Memory B cell (primary cell): ENCODE measurements at places on chromosomes 3 and 15.

- no peak overlapping the region for H3K4me3 ChIP-seq
- no peaks in the 10 kb centered on the region for H3K4me1 ChIP-seq
- no peaks in the 10 kb centered on the region for H3K36me3 ChIP-seq
- H3K27ac ChIP-seq, result no peak overlapping the region
Measured at GRCh38 chr15:27232876-27233275, 261.9 kb downstream of the GABRG3 start.

- DNase-seq, result no peak
- H3K27ac ChIP-seq, result no peak overlapping the region
- no peak overlapping the region for H3K4me3 ChIP-seq
- peaks cover 3% of the 10 kb centered on the region for H3K36me3 ChIP-seq
- peaks cover 3% of the 10 kb centered on the region for H3K4me1 ChIP-seq
Measured at GRCh38 chr15:52069559-52069958, 43.0 kb downstream of the BCL2L10 start.

DNA sequence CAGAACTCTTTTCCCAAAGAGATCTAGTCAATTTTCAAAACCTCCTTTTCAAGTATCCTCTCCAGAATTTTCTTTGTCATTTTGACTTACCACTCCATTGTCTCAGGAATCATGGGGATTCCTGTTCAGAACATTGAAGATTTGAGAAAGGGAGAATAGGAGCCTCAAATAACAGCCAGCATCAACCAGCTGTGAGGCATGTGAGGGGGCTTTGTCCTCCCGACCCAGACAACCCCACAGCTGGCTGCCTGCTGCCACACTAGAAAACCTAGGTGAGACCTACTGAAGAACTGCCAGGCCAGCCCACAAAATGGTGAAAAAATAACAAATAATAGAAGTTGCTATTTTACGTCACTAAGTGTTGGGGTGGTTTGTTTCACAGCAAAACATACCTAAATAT is 5.9 kb upstream of the ARHGEF26 start:
- no peak for DNase-seq
- H3K27ac ChIP-seq, result no peak overlapping the region
- peaks cover under 1% of the 10 kb centered on the region for H3K4me1 ChIP-seq
- no peaks in the 10 kb centered on the region for H3K36me3 ChIP-seq

- H3K27me3 ChIP-seq, result no peaks in the 10 kb centered on the region
- H3K27ac ChIP-seq, result no peak overlapping the region
- H3K36me3 ChIP-seq, result no peaks in the 10 kb centered on the region
- DNase-seq, result no peak
- no peak overlapping the region for H3K4me3 ChIP-seq
Measured at GRCh38 chr3:46221391-46221790, 13.3 kb upstream of the CCR1 start.

- H3K4me3 ChIP-seq, result peak overlapping the region; percentile 76
- peaks cover 3% of the 10 kb centered on the region for H3K4me1 ChIP-seq
- H3K27ac ChIP-seq, result no peak overlapping the region
Measured at GRCh38 chr3:61563313-61564271, 2.2 kb downstream of the PTPRG start.

DNA sequence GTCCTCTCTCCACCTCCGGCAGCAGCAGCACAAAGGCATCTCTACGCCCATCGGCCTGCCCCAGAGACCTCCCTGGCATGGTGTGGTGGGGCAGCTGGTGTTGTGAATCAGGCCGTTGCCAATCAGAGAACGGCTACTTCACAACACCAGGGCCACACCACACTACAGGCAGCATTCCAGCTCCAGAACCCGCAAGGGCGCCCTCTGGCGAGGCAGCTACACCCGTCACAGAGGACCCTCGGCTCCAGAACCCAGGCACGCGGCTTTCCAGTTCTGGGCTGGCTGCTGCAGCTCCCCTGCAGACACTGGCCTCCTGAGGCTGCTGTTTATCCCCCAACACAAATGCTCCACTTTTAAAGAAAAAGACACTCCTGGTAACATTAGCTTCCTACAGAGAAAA is 127.5 kb upstream of the TOPAZ1 start:
- no peak overlapping the region for H3K4me3 ChIP-seq
- no peaks in the 10 kb centered on the region for H3K36me3 ChIP-seq
- no peak overlapping the region for H3K27ac ChIP-seq
- peaks cover 2% of the 10 kb centered on the region for H3K4me1 ChIP-seq
- peak; percentile 35 for DNase-seq

GRCh38 chr15:80880086-80880485 is 100.9 kb downstream of the CEMIP start:
- peaks cover 13% of the 10 kb centered on the region for H3K27me3 ChIP-seq
- no peak for DNase-seq
- H3K27ac ChIP-seq, result no peak overlapping the region
- no peaks in the 10 kb centered on the region for H3K36me3 ChIP-seq
- no peaks in the 10 kb centered on the region for H3K4me1 ChIP-seq

GRCh38 chr15:38682363-38682762 is 117.7 kb upstream of the RASGRP1 start:
- no peaks in the 10 kb centered on the region for H3K27me3 ChIP-seq
- H3K4me3 ChIP-seq, result no peak overlapping the region
- DNase-seq, result no peak
- peak overlapping the region; percentile 71 for H3K27ac ChIP-seq
- H3K4me1 ChIP-seq, result peaks cover 29% of the 10 kb centered on the region

DNA sequence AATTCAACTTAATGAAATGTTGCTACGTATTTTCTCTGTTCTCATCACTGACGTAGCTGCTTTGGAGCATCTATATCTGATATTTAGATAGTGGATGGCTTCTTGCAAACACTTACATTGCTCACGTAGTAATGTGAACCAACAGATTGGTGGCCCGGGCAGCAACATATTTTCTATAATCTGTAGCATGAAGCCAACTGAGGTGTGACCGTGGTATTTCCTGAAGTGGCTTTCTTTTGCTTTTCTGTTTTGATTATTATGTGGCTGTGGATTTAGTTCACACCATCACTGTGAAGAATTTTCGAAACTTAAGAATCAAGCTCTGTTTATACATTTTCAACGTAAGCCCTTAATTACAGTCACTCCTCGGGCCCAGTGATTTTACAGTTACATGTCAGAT is 288.5 kb downstream of the LPP start:
- H3K4me1 ChIP-seq, result peaks cover 60% of the 10 kb centered on the region
- H3K4me3 ChIP-seq, result peak overlapping the region; percentile 76
- H3K27me3 ChIP-seq, result no peaks in the 10 kb centered on the region
- no peak for DNase-seq

- no peak overlapping the region for H3K27ac ChIP-seq
- H3K4me1 ChIP-seq, result peaks cover 8% of the 10 kb centered on the region
- H3K4me3 ChIP-seq, result no peak overlapping the region
- no peaks in the 10 kb centered on the region for H3K36me3 ChIP-seq
- no peaks in the 10 kb centered on the region for H3K27me3 ChIP-seq
- no peak for DNase-seq
Measured at GRCh38 chr3:112734171-112734570, 93.2 kb upstream of the CCDC80 start.

GRCh38 chr3:191020730-191021396 is 158.4 kb upstream of the GMNC start:
- H3K4me3 ChIP-seq, result no peak overlapping the region
- DNase-seq, result no peak
- H3K4me1 ChIP-seq, result no peaks in the 10 kb centered on the region
- no peak overlapping the region for H3K27ac ChIP-seq
- H3K27me3 ChIP-seq, result peaks cover 5% of the 10 kb centered on the region

DNA sequence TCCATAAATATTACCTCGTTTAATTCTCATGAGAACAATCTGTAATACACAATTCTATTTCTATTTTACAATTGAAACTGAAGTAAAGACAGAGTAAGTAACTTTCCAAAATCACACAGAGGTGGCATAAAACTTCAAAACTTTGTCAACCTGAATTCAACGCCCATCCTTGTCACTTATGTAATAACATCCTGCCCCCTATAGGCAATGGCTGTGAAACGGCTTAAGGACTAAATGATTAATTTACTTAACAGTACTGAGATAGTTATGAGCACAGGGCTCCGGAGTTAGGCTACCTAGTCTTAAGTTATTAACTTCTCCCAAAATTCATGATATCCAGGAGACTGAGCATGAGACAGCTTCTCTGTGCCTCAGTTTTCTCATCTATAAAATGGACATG is 293.1 kb upstream of the CHRM5 start:
- no peak overlapping the region for H3K27ac ChIP-seq
- no peaks in the 10 kb centered on the region for H3K4me1 ChIP-seq
- DNase-seq, result no peak
- no peak overlapping the region for H3K4me3 ChIP-seq
- H3K36me3 ChIP-seq, result no peaks in the 10 kb centered on the region
- peaks cover 12% of the 10 kb centered on the region for H3K27me3 ChIP-seq

DNA sequence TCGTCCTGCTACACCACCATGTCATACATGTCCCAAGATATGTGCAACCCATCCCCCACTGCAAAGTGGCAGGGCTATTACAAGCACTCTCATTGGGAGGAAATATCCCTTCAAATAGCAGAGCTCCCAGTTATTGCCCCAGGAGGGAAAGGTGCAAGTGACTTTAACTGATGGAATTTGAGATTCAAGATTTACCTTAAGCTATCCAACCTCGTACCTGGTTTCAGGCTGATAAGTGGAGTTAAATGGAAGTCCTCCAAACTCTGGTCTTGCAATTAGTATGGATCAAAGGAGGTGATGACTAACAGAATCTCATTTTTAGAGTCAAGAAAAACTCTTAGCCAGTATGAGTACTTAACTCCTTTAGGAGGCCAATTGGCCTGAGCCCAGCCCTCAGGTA is 2.1 kb downstream of the SLCO2A1 start:
- H3K27ac ChIP-seq, result no peak overlapping the region
- H3K27me3 ChIP-seq, result peaks cover 16% of the 10 kb centered on the region
- no peaks in the 10 kb centered on the region for H3K36me3 ChIP-seq
- peaks cover 2% of the 10 kb centered on the region for H3K4me1 ChIP-seq
- no peak overlapping the region for H3K4me3 ChIP-seq

- H3K27me3 ChIP-seq, result no peaks in the 10 kb centered on the region
- H3K4me1 ChIP-seq, result no peaks in the 10 kb centered on the region
- H3K4me3 ChIP-seq, result no peak overlapping the region
- peak; percentile 17 for DNase-seq
- H3K27ac ChIP-seq, result no peak overlapping the region
Measured at GRCh38 chr3:632571-633170, 436.1 kb downstream of the CHL1 start.

- peaks cover 1% of the 10 kb centered on the region for H3K27me3 ChIP-seq
- peaks cover 9% of the 10 kb centered on the region for H3K4me1 ChIP-seq
- DNase-seq, result no peak
- peak overlapping the region; percentile 60 for H3K4me3 ChIP-seq
Measured at GRCh38 chr3:144128108-144128892, 156.7 kb downstream of the DIPK2A start.

DNA sequence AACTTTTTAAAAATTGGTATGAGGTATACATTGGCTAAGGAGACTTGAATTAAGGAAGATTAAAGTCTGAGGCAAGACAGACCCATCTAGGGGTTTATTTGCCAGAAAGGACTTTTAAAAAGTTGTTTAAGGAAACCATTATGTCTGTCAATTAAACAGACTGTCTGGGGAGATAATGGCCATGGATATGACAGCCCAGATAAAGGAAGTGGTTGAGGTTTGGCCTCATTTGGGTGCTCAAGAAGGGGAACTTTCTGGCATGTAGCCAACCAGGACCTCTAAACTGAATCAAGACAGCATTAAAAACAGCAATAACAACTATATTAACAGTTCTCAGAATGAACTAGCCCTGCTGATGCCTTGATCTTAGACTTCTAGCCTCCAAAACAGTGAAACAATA is 9.9 kb upstream of the CD200R1L start:
- no peak overlapping the region for H3K4me3 ChIP-seq
- peaks cover 29% of the 10 kb centered on the region for H3K4me1 ChIP-seq
- H3K36me3 ChIP-seq, result peaks cover 6% of the 10 kb centered on the region
- no peaks in the 10 kb centered on the region for H3K27me3 ChIP-seq
- no peak overlapping the region for H3K27ac ChIP-seq
- DNase-seq, result peak; percentile 34

- no peak for DNase-seq
- H3K4me3 ChIP-seq, result no peak overlapping the region
- peaks cover 10% of the 10 kb centered on the region for H3K36me3 ChIP-seq
Measured at GRCh38 chr3:128178782-128179483, 25.7 kb downstream of the EEFSEC start.

DNA sequence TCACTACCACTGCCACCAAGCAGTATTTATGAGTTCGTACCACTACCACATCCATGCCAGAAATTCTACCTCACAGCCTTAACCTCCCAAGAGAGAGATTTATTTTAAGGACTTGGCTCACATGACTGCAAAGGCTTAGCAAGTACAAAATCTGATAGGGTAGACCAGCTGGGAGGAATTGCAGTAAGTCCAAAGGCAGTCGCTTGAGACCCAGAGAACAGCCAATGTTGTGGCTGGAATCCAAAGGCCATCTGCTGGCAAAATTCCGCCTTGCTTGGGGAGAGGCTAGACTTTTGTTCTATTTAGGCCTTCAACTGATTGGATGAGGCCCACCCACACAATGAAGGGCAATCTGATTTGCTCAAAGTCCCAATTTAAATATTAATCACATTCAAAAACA is 101.4 kb upstream of the STT3B start:
- no peak for DNase-seq
- no peak overlapping the region for H3K4me3 ChIP-seq
- peaks cover 3% of the 10 kb centered on the region for H3K4me1 ChIP-seq

- H3K36me3 ChIP-seq, result no peaks in the 10 kb centered on the region
- no peaks in the 10 kb centered on the region for H3K27me3 ChIP-seq
- DNase-seq, result no peak
- no peaks in the 10 kb centered on the region for H3K4me1 ChIP-seq
Measured at GRCh38 chr3:139285691-139286090, 58.1 kb upstream of the MRPS22 start.

- H3K4me3 ChIP-seq, result no peak overlapping the region
- H3K27me3 ChIP-seq, result no peaks in the 10 kb centered on the region
- H3K36me3 ChIP-seq, result no peaks in the 10 kb centered on the region
- no peaks in the 10 kb centered on the region for H3K4me1 ChIP-seq
- H3K27ac ChIP-seq, result no peak overlapping the region
Measured at GRCh38 chr3:165256554-165257065, 60.4 kb upstream of the SLITRK3 start.

GRCh38 chr3:107450254-107450893 is 72.4 kb upstream of the BBX start:
- H3K4me1 ChIP-seq, result no peaks in the 10 kb centered on the region
- H3K36me3 ChIP-seq, result no peaks in the 10 kb centered on the region
- H3K27ac ChIP-seq, result no peak overlapping the region
- DNase-seq, result no peak

DNA sequence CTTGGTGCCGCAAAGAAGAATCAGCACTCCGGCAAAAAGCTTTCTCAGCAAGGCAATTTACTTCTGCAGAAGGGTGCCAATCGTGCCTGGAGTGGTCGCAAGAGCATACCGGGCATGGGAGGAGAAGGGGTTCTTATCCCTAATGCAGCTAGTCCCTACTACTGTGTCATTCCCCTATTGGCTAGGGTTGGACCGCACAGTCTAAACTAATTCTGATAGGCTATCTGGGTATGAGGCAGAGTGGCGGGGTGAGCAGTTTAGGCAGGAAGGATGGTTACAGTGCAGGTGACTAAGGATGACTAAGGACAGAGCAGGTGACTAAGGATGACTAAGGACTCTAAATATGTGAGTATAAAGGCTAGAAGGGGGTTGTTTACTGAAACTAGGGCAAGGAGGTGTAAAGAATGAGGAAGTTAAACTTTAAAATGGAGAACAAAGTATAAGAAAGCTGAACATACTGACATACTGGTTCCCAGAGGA is 52.9 kb downstream of the PGBD4 start:
- no peak for DNase-seq
- H3K4me1 ChIP-seq, result peaks cover 5% of the 10 kb centered on the region
- H3K4me3 ChIP-seq, result no peak overlapping the region
- no peaks in the 10 kb centered on the region for H3K27me3 ChIP-seq
- peaks cover 41% of the 10 kb centered on the region for H3K36me3 ChIP-seq
